ENCODE measurements at places on chromosomes 5 and 9. TPM values are rescaled to one million over a fixed set of nuclear protein-coding genes. Genes with fewer than 3 reads are reported as not detected.

Gene PCDHGA9
- 0.04 TPM for total RNA-seq

Gene PCDHGA7
- not detected for total RNA-seq

Gene DOK3
- 0.76 TPM for total RNA-seq

Gene SQSTM1
- 184 TPM for total RNA-seq

Gene SMIM33
- total RNA-seq, result not detected

Gene C5orf52
- not detected for total RNA-seq

Gene MXD3
- 26.4 TPM for total RNA-seq

Gene SLC24A2
- 1.3 TPM for total RNA-seq

Gene FNBP1
- 19.6 TPM for total RNA-seq

Gene IL13
- not detected for total RNA-seq

Gene IL3
- not detected for total RNA-seq

Measured in H7 (cell line).